ENCODE measurements at places on chromosomes 3 and 15.

- no peak for DNase-seq
Observed at GRCh38 chr3:66479532-66479947, 21.3 kb downstream of the LRIG1 start.

- DNase-seq, result peak; percentile 59
Observed at GRCh38 chr15:73305331-73306211, 63.2 kb downstream of the HCN4 start.

GRCh38 chr3:151003029-151003767 lies 30.7 kb upstream of the CLRN1 start:
- no peak for DNase-seq

- no peak for DNase-seq
Observed at GRCh38 chr15:43483297-43484128, 9.4 kb downstream of the TP53BP1 start.

GRCh38 chr3:25633919-25634318 lies 30.8 kb downstream of the TOP2B start:
- DNase-seq, result no peak

GRCh38 chr3:48217449-48217848 lies 5.8 kb upstream of the CAMP start:
- DNase-seq, result no peak

- no peak for DNase-seq
Observed at GRCh38 chr3:150765949-150766720, 3.2 kb upstream of the SIAH2 start.

DNA sequence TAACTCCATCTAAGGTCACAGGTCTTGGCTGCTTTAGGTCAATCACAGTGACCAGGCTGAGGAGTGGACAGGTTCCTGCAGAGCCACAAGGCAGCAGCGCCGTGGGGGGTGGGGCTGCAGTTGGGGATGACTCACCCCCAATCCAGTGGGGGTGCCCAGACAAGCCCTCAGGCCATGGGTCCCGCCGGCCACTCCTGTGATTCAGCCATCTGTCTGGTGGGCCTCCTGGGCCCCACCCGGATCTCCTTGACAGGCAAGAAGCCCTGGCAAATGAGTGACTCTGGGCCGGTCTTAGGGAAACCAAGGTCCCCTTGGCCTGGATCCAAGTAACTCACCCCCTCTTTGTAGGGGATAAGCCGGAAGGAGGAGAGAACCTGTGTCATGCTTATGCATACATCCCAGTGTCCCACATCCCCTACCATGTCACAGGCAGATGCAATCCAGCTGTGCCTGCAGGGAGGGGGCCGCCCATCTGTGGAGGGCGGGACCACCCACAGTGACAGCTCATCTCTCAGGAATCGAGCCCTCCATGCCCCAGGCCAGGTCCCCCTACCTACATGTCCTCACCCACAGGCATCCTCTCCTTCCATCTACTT lies 495 bp upstream of the COL7A1 start:
- no peak for DNase-seq

DNA sequence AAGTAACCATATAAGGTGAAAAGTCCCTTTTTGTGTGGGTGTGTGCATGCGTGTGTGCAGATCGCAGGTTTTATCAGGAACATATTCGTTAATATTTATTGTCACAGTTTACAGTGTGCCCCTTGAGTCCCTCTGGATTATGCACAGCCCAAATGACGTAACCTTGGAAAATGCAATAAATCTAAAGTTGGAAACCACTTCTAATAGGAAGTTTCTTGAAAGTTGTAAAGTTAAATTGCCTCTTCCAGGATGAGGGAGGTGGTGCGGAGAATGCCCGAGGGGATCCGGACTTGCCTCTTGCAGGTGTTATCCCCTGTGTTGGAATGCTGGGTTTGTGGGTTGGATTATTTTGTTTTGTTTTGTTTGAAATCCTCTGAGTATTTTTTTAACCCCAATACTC lies 143.3 kb downstream of the CMSS1 start:
- DNase-seq, result no peak

GRCh38 chr3:16961621-16962205 lies 77.0 kb downstream of the PLCL2 start:
- DNase-seq, result no peak

- DNase-seq, result no peak
Observed at GRCh38 chr15:30062881-30063280, 19.9 kb upstream of the GOLGA8J start.

DNA sequence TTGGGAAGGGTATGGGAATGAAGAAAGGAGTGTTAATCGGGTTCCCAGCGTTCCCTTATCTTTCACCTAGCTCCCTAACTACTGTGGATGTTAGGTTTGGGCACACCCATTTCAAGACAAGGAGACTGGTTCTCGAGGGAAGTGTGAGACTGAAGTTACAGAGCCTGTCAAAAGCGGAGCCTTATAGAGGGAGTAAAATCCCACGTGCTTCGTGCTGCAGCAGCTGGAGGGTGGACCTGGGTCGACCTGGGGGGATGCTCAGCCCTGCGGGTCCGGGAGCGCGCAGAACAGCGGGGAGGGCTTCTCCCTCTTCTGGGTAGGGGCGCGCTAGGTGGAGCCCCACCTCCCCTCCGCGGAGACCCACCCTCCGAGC lies 314 bp upstream of the TMED3 start:
- DNase-seq, result no peak

DNA sequence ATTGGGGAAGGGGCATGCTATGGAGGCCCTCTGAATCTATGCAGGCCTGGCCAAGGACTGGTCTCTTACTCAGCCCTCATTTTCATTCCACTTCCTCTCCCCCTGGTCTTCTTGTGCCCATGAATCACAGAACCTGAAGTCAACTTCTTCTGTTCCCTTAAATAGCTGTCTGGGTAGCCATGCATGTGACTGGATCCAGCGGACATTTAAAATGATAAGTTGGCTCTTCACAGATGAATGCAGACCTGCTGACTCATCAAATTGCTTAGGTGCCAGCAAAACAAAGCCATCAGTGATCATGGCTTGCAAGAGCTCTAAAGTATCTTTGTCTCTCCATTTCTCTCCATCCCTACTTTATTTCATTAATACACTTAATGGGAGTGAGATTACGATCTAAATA lies 90.1 kb upstream of the CADPS start:
- DNase-seq, result no peak

DNA sequence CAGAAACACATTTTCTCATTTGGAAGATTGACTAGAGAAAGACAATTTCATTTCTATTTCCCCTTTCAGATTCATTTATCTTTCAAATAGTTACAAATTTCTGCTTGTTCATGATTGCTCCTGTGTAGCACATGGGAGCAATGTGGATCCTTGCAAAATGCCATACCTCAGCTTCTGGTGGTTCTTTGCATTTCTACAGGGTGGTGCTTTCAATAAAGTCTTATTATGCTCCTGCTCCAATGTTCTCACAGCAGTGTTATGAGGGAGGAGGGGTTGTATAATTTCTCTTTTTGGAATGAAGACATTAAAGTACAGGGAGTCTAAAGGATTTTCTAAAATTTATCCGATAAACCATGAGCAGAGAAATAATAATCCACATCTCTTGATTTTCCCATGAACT lies 280.1 kb upstream of the ATP10A start:
- no peak for DNase-seq

DNA sequence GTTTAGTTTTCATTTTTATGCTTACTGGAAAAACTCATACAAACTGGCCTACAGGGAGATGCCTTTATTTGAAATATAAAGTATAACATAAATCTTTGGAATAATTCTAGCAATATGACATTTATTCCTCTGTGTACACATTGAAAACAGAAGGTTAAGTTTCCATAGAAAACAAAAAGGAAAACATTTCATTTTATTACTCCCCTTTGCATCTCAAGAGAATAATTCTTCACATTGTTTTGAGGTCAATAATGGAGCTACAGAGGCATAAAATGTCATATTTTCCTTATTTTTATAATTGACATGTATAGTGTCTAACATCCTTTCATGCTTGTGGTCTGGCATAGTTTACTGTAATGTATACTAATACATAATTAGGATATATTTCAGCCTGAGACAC lies 187.6 kb upstream of the AGTR1 start:
- no peak for DNase-seq

DNA sequence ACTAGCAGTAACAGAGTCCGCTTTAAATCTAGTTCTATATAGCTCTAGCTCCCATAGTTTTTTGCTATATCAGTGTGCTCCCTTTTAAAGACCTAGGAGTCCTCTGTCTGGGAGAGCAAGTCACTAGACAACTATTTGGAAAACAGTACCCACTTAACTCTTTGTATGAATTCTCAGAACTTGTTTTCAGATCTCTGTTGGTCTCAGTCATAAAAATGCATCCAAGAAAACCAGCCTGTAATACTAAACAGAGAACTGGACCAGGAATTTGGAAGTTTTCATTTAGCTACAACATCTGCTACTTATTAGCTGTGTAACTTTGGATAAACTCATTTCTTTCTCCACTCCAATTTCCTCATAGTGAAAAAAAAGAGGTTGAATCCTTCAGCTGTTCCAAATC lies 56.9 kb upstream of the C3orf49 start:
- DNase-seq, result no peak

DNA sequence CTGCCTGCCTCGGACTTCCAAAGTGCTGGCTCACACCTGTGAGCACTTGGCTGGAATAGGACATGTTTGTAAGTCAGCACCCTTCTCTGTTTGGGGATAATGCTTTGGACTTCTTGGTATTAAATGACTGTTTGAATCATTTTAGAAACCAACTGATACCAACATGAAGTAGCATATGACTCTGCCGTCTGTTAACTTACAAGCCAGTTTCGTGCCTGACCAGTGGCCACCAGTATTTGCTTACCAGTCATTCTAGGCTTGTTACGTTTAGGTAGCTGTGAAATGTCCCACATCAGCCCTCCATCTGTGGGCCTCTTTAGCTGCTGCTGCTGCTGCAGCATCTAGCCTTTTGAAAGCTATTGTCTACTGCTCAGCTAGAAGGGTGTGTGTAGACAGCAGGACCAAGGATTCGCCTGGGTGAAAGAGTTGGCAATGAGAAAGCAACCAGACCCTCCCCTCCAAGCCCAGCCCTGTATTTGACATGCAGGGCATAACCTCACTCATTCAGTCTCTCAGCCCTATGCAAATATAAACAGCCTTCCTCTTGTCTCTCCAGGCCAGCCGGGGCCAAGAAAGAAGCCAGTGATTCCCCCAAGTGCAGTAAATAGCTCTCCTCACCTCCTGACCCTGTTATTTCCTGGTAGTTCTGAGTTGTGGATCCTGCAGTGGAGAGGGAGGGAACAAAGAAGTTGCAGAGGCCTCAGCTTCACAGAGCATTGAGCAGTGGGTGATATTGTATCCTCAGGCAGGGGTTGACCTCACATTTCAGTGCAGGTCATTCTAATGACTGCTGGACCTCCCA lies 51.0 kb downstream of the NKIRAS1 start:
- no peak for DNase-seq

GRCh38 chr3:151467069-151467468 lies 6.2 kb upstream of the IGSF10 start:
- DNase-seq, result no peak

DNA sequence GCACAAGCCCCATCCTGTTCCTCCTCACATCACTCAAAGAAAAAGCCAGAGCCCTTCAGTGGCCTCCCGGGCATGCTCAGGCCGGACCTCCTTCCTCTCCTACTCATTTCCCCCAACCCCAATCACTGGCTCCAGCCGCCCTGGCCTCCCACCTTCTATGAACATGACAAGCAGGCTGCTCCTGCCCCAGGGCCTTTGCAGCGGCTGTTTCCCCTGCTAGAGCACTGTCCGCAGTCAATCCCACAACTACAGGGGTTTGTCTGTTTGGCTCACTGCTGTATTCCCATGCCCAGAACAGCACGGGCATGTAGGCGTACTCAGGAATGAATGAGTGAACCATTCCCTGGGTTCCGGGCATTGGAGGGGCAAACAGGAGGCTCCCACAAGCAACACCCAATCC lies 139.8 kb upstream of the PRR20G start:
- no peak for DNase-seq

DNA sequence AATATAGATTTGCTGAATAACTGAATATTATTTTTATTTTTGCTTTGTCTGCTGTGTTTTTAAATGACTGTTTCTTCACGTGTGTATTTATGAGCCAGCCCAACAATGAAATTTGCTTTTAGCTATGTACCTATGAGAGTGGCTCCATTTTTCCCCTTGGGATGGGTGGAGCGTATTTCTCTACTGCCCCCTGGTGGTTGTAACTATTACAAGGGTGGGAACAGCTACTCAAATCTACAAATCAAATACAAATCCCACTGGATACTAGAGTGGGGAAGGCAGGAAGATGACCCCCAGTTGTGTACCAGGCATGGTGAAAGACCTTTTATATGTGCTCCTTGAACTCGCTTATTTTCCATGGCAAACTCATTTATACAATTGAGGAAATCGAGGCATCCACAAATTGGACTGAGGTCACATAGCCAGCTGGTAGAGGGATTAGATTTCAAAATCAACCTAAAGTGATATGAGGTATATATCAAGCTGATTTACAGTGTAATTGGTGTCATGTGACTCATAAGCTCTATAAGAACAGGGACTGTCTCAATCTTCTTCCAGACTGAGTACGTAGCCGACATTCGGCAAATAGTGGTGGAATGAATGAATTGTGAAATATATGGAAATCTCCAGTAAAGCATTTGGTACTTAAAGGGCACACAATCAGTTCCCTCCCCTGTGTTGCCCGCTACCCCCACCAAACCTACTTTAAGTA lies 69.5 kb upstream of the VEPH1 start:
- DNase-seq, result no peak

GRCh38 chr3:37979541-37980461 lies 10.8 kb upstream of the VILL start:
- DNase-seq, result no peak

DNA sequence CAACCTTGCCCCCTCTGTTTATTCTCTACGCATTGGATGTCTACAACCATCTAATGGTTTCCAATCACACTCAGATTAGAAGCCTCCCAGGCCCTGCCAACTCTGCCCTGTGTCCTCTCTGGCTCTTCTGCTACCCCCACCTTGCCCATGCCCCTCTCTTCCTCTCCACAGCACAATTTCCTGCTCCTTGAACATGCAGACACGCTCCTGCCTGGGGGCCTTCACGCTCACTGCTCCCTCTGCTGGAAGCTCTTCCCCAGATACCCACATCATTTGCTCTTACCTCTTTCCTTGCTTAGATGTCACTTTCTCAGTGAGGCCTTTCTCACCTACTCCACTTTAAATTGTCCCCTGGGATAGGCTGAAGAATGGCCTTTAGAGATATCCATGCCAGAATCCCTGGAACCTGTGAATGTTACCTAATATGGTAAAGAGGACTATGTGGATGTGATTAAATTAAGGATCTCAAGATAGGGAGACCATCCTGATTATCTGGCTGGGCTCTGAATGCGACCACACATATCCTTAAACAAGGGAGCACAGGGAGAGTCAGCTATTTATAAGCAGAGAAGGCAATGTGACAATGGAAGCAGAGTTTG lies 9.9 kb downstream of the KY start:
- no peak for DNase-seq

- DNase-seq, result no peak
Observed at GRCh38 chr15:40100123-40100946, 8.3 kb downstream of the BMF start.
